ENCODE measurements at places on chromosomes 1 and 21. TPM values are rescaled to one million over a fixed set of nuclear protein-coding genes. Genes with fewer than 3 reads are reported as not detected.

DNA sequence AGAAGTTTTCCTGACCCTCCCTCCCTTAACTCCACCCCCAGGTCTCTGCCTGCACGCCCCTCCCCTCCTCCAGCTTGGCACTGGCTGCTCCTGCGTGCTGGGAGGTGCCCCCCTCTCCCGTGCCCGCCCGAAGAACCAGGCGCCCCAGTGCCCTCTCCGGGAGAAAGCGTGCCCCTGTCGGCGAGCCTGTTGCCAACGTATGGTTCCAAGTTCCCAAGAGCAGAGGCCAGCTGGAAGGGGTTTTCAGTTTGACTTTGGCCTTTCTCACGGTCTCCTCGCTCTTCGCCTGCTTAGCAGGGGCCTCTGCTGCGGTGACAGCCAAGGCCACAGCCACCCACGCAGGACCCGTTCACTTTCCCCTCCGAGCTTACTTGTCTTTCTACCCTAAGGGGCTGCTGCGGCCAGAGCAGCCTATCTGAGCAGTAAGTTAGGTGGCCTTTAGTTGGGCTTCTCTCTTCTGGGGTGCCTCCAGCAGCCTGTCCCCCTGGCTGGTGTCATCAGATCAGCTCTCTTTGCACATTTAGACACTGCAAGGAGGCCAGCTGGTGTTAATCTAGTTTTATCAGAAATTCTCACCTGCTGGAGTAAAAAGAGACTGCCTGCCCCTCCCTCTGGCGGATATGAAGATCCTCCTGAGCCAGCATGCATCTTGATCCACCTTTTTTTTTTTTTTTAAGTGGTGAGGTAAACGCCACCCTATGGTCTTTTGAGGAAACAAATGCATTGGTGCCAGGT lies 1.5 kb downstream of the STUM start:
- DNase-seq: no peak

GRCh38 chr1:111509997-111510375 lies 6.6 kb upstream of the ADORA3 start:
- DNase-seq: no peak

DNA sequence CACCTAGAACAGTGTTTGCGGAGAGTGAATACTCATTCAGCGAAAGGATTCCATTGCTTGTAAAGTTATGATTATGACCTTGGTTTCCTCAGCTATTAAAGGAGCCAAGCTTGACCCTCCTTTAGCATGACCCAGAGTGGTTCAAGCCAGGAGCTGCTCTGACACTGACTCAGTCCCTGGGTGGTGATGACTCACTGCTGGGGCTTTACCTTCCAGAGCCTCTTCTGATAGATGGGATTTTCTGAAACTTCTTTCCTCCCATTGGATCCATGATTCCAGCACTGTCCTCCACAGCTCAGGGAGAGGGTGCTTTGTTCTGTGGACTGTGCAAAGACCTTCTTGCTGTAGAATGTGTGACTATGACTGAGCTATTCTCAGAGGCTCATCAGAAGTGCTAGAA lies 77.4 kb downstream of the S1PR1 start:
- DNase-seq: no peak

- no peak for DNase-seq
Measured at GRCh38 chr1:193111641-193112090, 6.5 kb upstream of the GLRX2 start.

GRCh38 chr1:57489358-57490036 lies 65.6 kb upstream of the DAB1 start:
- no peak for DNase-seq

DNA sequence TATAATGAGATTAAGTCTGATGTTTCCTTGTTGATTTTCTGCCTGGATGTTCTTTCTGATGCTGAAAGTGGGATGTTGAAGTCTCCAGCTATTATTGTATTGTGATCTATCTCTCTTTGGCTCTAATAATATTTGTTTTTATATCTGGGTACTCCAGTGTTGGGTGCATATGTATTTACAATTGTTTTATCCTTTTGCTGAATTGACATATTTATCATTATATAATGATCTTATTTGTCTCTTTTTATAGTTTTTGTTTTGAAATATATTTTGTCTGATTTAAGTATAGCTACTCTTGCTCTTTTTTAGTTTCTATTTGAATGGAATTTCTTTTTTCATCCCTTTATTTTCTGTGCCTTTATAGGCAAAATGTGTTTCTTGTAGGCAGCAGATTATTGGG lies 522.2 kb upstream of the NEGR1 start:
- no peak for DNase-seq

- DNase-seq: no peak
Measured at GRCh38 chr1:179888071-179888470, 6.0 kb downstream of the TOR1AIP1 start.

DNA sequence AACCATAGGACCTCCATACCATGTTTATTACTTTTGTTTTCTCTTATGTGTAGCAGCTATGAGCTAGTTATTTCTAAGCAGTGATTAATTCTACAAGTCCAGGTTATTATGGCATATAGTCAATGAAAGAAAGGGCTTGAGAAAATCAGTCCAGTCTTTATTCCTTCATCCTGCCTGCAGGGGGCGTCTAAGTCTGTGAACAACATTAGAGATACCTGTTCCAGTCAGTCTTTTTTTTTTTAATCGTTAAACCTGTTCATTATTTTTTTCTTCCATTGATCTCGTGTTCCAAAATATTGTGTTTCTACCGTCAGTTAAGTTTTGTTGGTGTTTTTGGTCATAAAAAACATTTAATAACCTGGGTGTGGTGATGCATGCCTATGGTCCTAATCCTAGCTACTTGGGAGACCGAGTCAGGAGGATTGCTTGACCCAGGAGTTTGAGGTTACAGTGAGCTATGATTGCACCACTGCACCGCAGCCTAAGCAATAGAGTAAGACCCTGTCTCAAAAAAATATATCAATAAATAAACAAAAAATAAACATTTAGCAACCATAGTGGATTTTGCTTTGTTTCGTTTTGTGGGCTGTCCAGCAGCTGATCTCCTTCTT lies 29.4 kb upstream of the CD2 start:
- DNase-seq: peak; percentile 22

- DNase-seq: no peak
Measured at GRCh38 chr21:30561264-30561895, at the start of gene KRTAP19-7. KRTAP19-7 (minus strand) TSS chr21:30561314; CDS start chr21:30561289, 25 bp downstream.

DNA sequence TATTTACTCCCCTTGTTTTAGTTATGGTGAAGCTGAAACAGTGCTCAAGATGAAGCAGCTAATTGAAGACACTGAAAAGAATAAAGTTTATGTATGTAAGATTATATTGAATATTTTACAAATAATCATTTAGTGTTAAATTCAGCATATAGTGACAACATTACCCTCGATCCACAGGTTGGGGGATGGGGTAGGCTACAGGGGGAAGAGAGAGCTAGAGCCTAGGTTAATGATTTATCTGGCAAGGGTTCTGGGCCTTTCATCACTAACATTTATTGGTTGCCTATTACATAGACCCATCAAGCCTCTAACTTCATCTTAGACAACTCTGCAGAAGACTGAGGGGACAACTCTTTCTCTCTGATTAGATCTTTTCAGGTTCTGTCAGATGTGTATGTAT lies 21.3 kb downstream of the ZCCHC17 start:
- DNase-seq: no peak

GRCh38 chr1:111015222-111015621 lies 51.5 kb upstream of the LRIF1 start:
- no peak for DNase-seq

DNA sequence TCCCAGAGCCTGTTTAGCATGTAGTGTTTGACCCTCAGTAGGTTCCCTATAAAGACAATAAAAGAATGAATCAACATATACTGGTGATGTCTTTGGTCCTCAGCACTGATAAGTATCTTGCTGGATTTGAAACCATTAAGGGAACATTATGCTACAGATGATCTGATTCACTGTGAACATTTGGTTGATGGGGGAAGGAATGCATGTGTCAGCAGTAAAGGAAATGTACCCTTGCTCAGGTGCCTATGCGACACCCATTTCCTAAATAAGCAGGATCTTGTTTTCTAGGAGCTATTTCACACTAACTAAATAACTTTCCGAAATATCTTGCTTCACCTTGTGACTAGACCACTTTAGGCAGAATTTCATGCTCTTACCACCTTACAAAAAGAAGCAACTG lies 13.0 kb downstream of the TEX38 start:
- DNase-seq: no peak

- DNase-seq: no peak
Measured at GRCh38 chr1:17207540-17207939, 2.6 kb downstream of the PADI1 start.

GRCh38 chr1:100927276-100927675 lies 31.4 kb downstream of the SLC30A7 start:
- DNase-seq: no peak

GRCh38 chr1:222923506-222923905 lies 108.7 kb downstream of the DISP1 start:
- no peak for DNase-seq

GRCh38 chr1:212984522-212985291 lies 31.0 kb downstream of the ANGEL2 start:
- DNase-seq: no peak

- peak; percentile 66 for DNase-seq
Measured at GRCh38 chr1:173507205-173507846, 30.2 kb downstream of the PRDX6 start.

DNA sequence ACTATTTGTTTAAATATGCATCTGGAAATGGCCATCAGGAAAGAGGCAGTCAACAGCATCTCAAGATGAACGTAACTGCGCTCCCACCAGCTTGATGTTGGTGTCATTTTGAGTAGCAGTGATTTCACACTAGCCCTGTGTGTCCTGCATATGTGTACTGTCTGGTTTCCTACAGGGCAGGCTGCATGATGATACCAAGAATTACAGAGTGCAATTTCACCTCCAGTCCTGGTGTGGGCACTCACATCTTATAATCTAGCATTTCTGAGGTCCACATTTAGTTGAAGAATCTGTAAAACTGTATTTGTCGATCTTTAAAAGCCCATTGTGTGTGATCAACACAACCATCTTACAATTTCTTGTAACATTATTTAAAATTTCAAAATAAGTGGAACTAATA lies 336.4 kb downstream of the PAPPA2 start:
- DNase-seq: no peak

DNA sequence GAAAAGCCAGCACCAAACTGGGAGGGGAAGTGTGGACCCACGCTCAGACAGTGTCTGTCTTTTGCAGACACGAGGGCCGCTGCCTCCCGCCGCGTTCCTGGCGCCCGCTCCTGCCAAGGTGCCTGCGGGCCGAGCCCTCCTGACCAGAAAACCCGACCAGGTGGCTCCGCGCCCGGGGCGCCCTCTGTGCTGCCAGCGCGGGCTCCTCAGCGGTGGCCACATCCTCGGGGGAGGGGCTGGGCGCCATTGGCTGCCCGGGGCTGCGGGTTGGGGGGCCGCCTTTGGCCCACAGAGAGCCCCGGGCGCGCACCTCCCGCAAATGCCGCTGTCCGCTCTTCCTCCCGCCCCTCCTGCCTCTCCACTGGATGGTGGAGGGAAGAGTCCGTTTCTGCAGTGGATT lies 22.4 kb upstream of the TRNAU1AP start:
- DNase-seq: no peak

- DNase-seq: no peak
Measured at GRCh38 chr1:179141592-179142251, 59.9 kb downstream of the TOR3A start.

PLPPR5 gene
- polyA plus RNA-seq: 1.9 TPM

NES gene
- polyA plus RNA-seq: 55.8 TPM

TSPEAR gene
- polyA plus RNA-seq: 1.1 TPM

TACSTD2 gene
- 0.74 TPM for polyA plus RNA-seq

ANKRD45 gene
- polyA plus RNA-seq: 4.2 TPM

GJA4 gene
- polyA plus RNA-seq: 19.7 TPM

PGLYRP3 gene
- polyA plus RNA-seq: not detected

CDCA8 gene
- polyA plus RNA-seq: 14.9 TPM

CRABP2 gene
- 99.0 TPM for polyA plus RNA-seq

FCRL5 gene
- 0.14 TPM for polyA plus RNA-seq

B3GALNT2 gene
- 21.1 TPM for polyA plus RNA-seq

DPM3 gene
- polyA plus RNA-seq: 49.8 TPM

F13B gene
- not detected for polyA plus RNA-seq
